ENCODE measurements at places on chromosomes 6 and 20.

DNA sequence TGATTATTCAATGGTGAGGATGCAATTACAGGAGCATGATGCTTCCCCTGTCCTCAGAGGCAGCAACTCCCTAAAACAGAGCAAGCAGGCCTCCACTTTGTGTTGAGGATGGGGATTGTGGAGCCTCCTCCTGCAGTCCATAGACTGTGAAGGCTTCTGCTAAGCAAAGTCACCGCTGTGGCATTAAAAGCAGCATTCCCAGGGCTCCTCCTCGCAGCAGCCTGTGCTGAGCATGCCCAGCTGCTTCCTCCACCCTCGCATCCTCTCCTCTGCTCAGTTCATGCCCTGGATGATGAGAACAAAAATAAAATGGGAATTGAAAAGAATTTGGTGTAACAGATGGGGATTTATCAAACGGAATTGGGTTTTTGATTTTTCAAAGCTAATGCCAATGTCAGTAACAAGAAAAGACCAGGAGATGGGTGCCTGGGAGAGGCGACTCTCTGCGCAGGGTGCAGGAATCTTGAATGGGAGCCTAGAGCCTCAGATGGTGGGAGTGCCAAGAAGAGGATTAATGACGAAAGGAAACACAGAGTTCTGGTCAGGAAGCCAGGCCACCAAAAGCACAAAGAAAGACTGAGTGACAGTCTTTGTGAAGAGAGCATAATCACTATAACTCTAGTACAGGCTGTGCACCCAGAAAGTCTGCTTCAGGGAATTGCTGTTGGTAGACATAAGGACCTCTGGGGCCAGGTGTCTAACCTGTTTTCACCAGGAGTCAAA, 347.6 kb downstream of the TPBG start:
- no peak for DNase-seq

DNA sequence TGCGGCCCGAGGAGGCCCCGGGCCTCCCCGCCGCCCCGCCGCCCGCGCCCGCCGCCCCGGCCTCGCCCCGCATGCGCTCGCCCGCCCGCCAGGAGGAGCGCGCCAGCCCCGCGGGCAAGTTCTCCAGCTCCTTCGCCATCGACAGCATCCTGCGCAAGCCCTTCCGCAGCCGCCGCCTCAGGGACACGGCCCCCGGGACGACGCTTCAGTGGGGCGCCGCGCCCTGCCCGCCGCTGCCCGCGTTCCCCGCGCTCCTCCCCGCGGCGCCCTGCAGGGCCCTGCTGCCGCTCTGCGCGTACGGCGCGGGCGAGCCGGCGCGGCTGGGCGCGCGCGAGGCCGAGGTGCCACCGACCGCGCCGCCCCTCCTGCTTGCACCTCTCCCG, 1.5 kb downstream of the FOXQ1 start:
- DNase-seq, result no peak

DNA sequence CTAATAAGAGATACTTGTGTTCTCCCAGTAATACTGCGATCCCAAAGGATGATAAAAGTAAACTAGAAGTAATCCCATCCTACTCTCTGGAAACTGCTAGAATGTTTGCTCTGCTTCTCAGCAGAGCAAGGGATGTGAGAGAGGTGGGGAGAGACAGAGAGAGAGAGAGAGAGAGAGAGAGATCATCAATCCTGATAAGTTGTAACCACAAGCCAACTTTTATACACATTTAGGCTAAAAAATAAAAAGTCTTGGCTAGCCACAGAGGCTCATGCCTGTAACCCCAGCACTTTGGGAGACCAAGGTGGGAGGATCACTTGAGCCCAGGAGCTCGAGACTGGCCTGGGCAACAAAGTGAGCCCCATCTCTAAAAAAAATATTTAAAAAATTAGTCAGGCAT, 16.0 kb upstream of the TRIM38 start:
- DNase-seq, result no peak

DNA sequence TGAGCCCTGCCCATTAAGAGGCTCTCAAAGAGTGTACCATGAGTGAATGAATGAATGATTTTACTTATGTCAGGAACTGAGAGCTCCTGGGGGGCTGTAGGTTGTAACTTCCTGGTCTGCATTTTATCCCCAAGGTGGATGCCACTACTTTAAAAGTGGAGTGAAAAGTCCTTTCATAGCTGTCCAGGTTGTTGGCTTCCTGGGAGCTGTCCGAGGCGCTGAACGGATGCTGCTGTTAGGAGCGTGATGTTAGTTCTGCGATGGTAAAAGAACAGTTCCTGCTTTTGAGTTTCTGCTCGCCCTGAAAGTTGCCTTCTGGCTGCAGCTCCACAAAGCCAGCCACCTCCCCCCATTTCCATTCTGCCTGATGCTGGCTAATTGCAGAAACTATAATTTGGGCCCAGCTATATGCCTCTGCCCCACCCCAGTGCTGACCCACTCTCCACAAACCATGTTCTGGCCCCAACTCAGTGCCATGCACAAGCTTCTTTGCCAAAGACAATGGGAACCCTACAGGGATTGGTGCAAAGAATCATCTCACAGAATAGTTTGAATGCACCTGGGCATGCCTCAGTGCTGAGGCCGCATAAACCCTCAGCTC, 330.9 kb upstream of the CDH4 start:
- DNase-seq, result no peak

DNA sequence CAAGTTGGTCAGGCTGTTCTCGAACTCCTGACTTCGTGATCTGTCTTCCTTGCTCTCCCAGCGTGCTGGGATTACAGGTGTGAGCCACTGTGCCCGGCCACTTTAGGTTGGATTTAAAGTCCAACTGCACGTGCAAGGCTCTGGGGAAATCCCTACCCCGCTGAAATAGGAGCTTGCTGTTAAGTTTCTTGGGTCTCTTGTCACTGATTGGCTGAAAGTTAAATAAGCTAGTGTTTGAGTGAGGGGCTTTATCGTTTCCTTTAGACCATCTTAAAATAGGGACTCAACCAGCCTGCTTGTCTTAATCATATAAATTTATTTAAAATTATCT, 11.1 kb upstream of the SERINC1 start:
- DNase-seq, result no peak

DNA sequence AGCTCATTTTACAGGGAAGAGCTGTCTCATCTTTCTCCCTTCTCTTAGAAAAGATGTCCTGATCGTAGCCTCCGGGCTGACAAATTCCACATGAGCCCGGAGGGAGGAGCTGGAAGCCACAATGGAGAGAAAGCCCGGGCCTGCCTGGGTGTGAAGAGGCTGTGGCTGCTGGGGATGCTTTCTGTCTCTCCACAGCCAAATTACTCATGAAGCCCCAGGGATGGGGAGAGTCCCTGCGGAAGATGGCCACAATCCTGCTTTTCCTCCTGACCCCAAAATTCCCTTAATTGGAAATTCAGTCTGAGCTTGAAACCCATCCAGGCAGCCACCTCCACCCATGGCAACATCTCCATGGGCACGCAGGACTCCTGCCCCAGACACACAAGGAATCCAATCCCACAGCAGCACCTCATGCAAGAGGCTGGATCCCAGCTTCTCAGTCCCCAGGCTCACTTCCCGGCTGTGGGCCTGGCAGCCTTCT, 32.4 kb downstream of the JPH2 start:
- DNase-seq, result no peak

GRCh38 chr20:63217706-63218105, 1.8 kb upstream of the YTHDF1 start:
- no peak for DNase-seq

DNA sequence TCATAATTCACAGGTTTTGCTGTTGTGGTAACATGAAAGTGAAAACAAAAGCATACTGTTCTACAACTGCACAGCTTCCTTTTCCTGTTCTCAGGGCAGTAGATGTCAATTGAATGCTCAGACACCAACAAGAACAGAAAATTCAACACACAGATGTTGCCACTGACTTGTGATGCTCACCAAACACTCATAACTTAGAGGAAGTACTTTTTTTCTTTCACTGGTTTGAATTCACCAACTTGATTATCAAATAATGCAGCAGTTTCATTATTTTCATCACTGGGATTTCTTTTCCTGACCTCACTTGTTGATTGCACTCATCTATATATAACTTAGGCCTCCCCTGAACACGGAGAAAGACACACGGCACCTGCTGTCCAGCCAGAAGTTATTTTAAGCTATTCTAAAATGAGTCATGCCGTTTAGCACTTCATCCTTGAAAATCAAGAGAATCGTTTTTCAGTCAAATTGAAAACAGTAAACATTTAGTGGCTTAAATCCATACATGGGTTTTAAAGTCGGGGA, 949 bp downstream of the TXLNB start:
- no peak for DNase-seq

DNA sequence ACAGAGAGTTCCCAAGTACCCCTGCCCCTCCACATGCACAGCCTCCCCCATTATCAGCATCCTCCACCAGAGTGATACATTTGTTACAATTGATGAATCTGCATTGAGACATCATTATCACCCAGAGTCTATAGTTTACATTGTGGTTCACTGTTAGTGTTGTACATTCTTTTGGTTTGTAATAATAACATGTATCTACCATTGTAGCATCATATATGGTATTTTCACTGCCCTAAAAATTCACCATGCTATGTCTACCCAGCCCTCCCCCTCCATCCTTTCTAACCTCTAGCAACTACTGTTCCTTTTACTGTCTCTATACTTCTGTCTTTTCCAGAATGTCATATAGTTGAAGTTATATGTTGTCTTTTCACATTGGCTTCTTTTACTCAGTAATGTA, 273.9 kb upstream of the RNF217 start:
- no peak for DNase-seq

DNA sequence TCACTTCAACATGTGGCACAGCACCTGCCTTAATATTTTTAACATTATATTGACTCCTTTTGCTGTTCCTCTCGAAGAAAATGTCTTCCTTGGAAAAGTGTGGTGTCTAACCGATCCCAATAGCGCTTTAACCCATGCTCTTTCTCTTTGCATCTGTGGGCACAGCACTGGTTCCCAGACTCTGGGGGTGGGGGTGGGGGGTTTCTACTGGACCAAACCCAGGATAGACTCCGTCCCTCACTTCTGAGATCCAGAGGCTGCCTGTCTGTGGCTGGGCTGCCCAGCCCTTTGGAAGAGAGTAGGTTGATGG, 3.9 kb upstream of the ZNF292 start:
- DNase-seq, result peak; percentile 24

- no peak for DNase-seq
These were observed 6.5 kb upstream of the NCOA6 start for GRCh38 chr20:34831936-34832335.

- no peak for DNase-seq
These were observed 267.9 kb upstream of the SASH1 start for GRCh38 chr6:148074738-148075137.

- DNase-seq, result no peak
These were observed 88.7 kb upstream of the PRDM1 start for GRCh38 chr6:105997482-105997881.

GRCh38 chr6:132210886-132211563, 190.2 kb downstream of the MOXD1 start:
- no peak for DNase-seq

DNA sequence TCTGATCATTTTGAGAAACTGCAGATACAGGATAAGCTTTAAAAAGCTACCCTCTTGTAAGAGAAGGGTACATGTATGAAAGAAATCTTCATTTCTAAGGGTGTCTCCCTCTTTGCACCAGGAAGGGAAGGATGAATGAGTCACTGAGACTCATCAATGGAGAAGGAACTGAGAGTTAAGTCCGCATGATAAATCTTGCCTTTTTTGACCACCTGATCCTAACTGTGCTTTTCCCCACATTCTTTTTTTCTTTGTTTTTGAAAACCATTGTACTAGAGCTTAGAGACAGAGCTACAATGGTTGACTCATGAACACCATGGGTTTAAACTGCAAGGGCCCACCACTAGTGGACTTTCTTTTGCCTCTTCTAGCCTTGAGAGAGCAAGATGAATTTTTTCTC, 353.0 kb upstream of the RGS17 start:
- DNase-seq, result no peak

GRCh38 chr20:32418376-32418775, 60.2 kb downstream of the ASXL1 start:
- DNase-seq, result no peak

DNA sequence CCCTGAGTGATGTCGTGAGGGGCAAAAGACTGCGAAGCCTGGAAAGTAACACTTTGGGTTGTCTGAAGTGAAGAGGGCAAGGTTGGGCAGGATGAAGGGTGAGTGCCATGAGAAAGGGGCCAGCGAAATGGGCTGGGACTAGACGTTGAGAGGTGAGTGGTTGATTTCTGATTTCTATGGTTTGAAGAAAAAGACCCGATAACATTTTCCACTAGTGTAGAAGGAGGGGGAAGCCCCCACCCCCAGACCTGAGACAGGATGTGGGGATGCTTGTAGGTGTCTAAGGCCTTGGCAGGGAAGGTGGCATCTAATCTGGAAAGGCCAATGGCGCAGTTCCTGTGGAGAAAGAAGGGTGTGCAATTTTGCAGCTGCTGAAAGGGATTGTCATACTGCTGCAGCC, 25.3 kb upstream of the KIF3B start:
- DNase-seq, result no peak

DNA sequence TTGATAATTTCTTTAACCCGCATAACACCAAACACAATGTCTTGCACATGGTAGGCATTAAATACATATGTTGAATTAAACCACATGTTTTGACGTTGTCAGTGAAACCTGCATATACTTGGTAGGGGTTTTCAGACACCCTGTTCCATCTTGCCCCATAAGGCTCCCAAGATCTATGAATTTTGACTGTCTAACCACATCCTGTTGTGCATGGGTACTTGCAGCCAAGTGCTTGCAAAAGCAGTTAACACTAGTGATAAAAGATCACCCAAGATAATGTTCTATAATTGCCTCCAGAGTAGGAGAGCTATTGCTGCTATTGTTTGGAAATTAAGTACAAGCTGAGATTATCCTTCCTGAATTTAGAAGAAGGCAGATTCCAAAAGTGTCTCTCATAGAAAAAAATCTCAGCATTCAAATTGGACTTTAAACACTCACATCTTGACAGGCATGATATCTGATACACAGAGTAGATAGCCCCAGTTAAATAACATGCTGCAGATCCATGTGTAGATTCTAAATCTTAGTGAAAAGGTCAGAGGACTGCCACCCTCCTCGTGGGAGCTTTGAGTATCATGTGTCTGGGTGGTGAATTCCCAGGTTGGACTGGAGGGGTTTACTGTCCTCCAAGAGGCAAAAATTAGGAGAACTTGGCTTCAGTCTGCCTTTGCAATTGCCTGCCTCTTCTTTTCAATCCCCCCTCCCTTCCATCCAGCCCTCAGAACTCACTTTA, 25.8 kb upstream of the CCN6 start:
- peak; percentile 90 for DNase-seq

- DNase-seq, result no peak
These were observed 4.0 kb upstream of the NNAT start for GRCh38 chr20:37516811-37517750.

DNA sequence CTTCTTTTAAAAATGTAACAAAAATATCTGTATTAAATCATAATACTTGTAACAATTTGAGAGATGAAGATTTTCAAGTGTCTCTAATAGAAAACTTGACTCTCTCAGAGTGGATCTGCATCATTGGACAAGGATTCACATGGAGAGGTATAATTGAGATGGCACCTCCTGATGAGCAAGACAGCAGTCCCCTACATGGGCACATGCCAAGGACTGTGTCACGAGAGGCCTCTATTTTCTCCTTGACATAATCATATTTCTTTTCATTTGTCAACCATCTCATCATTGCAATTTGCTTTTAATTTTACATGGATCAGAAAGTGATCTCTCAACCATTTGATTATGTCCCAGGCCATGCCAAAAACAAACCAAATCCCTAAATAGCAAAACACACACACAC, 206.8 kb upstream of the THEMIS start:
- DNase-seq, result no peak

- no peak for DNase-seq
These were observed 213.7 kb upstream of the CITED2 start for GRCh38 chr6:139588076-139588639.
